Myocyte (in vitro differentiated cells): ENCODE measurements at places on chromosomes 6 and 20. TPM values are rescaled to one million over a fixed set of nuclear protein-coding genes. Genes with fewer than 3 reads are reported as not detected.
A peak's percentile ranks its signal among the peaks of the same experiment; 100 is the strongest.

- DNase-seq, result no peak
Measured at GRCh38 chr6:148214667-148215066, 128.0 kb upstream of the SASH1 start.

- no peak for DNase-seq
Measured at GRCh38 chr20:5153152-5153467, 26.3 kb downstream of the CDS2 start.

DNA sequence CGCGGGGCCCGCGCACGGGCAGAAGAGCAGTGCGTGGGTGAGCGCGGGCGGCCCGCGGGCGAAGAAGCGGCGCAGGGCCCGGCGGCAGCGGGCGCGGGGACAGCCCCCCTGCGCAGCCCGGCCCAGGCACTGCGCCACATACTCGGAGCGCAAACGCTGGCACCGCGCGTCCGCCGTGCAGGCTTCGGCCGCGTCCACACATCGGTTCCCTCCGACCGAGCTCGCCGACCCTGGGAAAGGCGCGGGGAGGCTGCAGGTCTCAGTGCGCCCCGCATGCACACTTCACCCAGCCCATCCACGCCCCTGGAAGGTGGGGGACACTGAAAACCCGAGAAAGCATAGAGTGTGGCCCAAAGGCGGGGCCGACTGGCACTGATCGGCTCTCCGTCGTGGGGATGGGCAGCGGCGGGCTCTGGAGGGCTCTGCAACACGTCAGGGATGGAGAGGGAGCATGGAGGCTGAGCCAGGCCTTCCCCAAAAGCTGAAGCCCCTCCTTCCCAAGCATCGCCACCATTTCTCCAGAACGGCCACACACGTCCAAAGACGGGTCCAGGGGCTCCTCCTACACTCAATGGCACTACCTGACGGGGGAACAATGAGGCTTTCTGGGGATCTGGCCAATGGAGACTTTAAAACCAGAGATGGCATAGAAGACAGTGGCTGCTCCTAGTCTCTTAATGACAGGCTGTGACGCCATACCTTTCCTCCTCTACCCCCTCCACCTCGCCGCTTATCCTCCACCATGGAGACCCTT is 2.0 kb downstream of the GFRA4 start:
- DNase-seq, result no peak

NOL7 gene
- 59.9 and 75.7 TPM in 2 replicates for total RNA-seq

DNA sequence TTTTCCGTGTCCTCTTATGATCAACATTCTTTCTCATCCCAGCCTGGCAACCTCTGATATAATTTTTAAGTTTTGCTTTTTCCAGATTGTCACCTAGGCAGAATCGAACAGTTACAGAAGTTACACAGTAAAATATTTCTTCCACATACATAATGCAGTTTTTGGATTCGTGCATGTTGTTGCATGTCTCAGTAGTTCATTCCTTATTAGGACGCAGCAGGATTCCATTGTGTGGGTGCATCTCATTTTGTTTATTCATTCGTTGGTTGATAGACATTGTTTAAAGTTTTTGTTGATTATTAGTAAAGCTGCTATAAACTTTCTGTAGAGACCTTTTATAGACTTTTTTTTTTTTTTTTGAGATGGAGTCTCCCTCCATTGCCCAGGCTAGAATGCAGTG is 284.3 kb upstream of the FERMT1 start:
- no peak for DNase-seq

TRAPPC3L gene
- 0.35 TPM in 1 of 2 replicates, not detected in the other for total RNA-seq

DNA sequence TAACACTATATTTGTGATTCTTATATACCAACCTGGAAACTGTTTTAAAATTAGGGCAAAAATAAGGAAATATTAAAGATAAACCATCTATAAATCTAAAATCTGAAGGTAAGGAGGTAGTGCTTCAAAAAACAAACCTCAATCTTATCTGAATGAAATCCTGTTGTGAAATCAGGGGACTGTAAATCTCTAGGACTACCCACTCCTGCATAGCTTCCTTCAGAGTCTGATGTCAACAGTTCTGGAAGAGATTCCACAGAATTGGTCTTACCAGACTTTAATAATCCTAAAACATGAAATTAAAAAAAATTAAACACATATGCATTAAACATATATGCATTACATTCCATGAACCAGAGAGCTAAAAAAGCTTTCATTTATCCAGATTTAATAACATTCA is 51.4 kb downstream of the IBTK start:
- DNase-seq, result no peak

GRCh38 chr20:830011-830521 is 3.4 kb upstream of the FAM110A start:
- DNase-seq, result no peak

GRCh38 chr6:108966855-108967755 is 118.9 kb downstream of the ARMC2 start:
- DNase-seq, result peak; percentile 85

- DNase-seq, result peak; percentile 9
Measured at GRCh38 chr6:87281426-87281825, 41.0 kb upstream of the SMIM8 start.

DNA sequence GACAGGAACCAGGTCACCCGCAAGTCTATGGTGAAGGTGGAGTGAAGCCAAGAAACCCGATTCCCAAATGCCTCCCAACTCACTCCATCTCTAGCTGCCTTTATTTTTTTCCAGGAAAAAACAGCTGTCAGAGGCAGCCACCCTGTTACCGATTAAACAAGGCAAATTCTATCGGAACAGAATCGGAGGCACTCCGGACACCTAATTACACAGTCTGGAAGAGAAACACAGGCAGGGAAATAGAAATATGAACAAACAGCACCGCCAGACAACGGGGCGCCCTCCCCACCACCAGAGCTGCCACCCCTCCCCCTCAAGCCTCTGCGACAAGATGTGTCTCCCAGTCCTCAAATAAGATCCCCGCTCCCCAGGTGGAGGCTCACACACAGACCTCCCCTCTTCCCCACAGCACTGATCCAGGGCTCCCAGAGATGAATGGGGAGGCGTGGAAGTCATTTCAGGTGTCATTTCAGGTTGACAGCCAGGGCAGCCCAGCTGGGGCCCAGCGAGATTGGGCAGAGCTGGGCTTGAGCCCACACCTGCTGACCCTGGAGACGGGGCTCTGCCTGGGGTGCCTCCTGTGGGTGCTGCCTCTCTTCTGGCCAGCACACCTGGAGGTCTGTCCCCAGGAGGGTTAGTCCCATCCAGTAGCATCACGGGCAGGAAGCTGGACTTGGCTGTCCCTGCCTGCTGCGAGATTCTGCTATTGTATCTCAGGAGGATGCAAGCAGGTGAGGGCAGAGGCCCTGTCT is 19.8 kb upstream of the VSTM2L start:
- no peak for DNase-seq

SSTR4 gene
- not detected in 2 replicates for total RNA-seq

TAP2 gene
- total RNA-seq, result 3.8 and 4.1 TPM in 2 replicates

DNA sequence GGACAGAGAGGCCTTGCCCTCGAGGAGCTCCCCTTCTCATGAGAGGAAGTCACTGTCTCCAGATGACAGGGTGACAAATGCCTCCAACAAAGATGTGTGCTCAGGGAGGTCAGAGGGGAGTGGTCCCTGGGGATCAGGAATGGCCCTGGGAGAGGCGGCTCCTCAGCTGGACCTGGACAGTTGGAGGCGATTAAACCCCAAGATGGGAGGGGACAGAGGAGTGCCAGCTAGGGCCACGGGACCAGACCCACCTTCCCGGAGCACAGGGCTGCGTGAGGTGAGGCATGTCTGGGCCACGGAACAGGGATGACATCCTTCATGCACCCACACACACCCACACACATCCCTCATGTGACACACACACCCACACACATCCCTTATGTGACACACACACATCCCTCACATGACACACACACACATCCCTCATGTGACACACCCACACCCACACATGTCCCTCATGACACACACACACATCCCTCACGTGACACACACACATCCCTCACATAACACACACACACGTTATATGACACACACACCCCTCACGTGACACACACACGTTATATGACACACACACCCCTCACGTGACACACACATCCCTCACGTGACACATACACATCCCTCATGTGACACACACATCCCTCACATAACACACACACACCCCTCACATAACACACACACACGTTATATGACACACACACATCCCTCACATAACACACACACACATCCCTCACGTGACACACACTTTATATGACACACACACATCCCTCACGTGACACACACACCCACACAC is 57.4 kb upstream of the SLCO4A1 start:
- DNase-seq, result peak; percentile 66

PSORS1C2 gene
- not detected in 2 replicates for total RNA-seq

DNA sequence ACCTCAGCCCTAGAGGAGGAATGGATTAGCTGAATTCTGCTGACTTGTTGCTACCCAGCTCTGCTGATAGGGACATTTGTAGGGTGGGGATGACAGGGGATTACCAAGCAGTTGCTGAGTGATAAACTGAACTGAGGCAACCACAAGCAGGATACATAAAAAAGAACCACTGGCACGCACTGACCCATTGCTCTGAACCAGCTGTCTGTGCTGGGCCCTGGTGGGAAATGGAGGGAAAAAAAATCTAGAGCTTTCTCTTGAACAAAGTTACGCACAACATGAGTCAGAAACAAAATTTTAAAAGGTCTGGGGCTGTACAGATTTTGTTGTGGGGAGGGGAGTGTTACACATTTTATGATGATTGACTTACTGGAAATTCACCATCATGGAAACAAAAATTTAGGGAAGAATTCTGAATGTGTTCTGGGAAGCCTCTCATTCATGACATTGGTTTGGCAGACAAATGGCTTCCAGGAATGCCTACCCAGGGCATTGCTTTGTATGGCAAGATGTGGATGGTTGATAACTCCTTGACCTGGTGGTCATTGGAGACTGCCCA is 37.7 kb downstream of the FOXO3 start:
- peak; percentile 96 for DNase-seq
